Frontal cortex (tissue), 4 donors: ENCODE measurements at places on chromosomes 2 and 18. TPM values are rescaled to one million over a fixed set of nuclear protein-coding genes. Genes with fewer than 3 reads are reported as not detected.

- peak; percentile 78 for DNase-seq
Measured at GRCh38 chr2:240369801-240370585, 65.5 kb upstream of the GPC1 start.

- DNase-seq, result no peak
Measured at GRCh38 chr2:98503481-98504105, 58.9 kb downstream of the INPP4A start.

Gene CRYBA2
- not detected for total RNA-seq

- no peak for DNase-seq
Measured at GRCh38 chr2:73652348-73652747, 10.1 kb upstream of the NAT8 start.

Gene TDRD15
- under 0.01 TPM for total RNA-seq

DNA sequence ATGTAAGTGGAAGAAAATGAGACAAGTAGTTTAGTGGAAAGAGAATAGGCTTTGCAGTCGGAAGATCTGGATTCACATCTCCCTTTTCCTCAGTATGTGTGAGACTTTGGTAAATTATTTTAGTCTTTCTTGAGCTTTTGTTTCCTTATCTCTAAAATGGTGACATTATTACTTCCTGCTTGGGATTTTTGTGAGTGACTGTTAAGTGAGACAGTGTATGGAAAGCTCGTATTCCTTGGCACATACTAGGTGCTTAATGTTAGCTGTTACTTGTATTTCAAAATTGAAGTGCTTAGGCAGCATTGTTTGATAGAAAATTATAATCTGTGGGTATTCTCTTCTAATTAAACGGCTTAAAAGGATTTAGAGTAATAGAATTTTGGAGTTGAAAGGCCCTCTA, 2.0 kb downstream of the ZNF638 start:
- DNase-seq, result no peak
